NCI-H446 (cell line): ENCODE measurements at places on chromosomes 11 and 22.

DNA sequence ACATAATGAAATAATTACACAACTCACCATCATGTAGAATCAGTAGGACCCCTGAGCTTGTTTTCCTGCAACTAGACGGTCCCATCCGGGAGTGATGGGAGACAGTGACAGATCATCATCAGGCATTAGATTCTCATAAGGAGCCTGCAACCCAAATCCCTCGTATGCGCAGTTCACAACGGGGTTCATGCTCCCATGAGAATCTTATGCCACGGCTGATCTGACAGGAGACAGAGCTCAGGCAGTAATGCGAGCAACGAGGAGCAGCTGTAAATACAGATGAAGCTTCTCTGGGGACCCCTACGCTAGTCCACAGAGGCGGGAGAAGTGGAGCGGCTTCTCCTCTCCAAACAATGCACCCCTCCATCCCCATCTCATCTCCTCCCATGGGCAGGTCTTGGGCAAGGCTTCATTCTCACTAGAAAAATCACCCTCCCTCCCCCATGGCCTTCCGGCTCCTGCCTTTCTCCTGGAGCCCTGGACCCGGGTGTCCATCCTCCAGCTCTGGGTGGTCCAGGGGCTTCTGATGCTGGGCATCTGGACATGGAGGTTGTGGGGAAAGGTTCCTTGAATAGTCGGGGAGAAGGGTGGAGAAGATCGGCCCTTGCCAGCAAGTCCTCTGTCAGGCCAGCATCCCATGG lies 16.2 kb upstream of the RAC2 start:
- DNase-seq = no peak

DNA sequence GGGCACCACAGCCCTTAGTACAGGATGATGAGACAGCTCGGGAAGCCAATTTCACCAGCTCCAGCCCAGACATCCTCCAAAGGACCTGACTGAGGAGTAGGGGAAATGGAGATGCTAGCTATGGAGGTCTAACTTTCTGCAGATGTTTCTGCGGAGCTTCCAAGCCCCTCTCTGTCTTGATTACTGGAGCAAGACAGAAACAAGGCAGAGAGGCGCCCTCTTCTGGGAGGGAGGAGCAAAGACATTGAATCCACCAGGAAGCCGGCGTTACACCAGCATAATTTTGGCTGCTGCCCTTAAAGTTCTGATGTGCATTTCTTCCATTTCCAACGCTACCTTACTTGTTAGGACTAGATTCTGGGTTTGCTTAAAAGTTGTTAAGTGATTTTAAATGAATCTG lies 107.3 kb upstream of the HSD17B12 start:
- DNase-seq = no peak

GRCh38 chr11:40273192-40273732 lies 1186.2 kb downstream of the LRRC4C start:
- no peak for DNase-seq

- DNase-seq = no peak
These were observed 3.2 kb upstream of the PTDSS2 start for GRCh38 chr11:446891-447290.

- DNase-seq = peak; percentile 84
These were observed 324.2 kb downstream of the MIAT start for GRCh38 chr22:26981541-26981940.

DNA sequence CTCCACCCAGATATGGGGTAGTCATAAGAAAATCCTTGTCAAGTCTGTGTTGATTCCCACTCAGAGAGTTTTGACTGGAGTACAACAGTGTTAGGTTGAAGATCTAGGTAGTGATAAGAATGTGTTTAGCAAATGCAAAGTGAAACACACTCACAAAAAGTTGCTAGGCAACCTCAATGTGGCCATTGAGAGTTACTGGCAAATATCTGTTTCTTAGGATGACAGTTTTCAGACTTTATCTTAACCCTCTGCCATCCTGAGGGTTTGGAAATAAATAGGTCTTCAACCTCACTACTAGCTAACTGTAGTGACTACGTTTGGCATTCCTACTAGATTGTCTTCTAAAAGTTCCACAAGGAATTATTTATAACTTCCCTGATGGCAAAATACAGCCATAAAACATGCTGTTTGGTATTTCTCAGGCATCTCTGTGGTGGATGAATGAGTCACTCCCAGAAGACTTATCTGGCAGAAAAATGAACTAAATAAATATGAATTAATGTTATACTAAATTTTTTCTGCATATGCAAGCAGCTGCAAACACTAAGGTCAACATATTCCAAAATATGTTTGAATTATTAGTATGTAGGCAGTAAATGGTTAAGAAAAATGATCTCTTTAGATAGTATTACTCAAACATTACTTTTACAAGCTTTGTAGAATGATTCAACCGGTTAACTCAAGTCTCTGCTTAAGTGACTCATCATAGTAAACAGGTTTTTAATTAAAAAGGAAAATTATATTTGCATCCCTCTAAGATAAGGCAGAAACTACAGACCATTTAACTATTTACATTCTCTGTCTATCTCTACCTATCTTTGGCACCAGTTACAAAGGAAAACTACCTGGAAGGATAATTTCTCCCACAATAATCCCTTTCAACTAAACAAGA lies 17.1 kb upstream of the SYTL2 start:
- DNase-seq = no peak

DNA sequence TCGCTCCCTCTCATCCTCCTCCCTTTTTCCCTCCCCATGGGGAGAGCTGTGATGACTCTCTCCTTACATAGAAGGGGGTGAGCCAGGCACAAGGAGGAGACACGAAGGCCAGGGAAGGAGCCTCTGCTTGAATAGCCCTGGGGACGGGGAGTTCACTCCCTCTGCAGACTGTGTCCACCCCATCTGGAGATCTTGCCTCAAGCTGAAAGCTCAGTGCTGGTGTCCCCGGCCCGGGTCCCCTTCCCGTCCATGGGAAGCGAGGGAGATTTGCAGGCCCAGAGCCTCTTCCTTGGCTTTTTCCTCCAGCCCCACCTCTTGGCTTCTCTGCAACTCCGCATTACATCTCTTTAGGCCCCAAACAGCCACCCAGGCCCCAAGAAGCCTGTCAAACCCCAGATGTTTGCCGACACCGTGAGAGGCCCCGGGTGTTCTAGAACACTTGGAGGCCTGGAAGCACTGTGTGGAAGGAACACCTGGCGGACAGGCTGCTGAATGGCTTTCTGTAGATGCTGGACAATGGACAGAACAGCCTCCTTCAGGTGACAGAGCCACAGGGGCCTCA lies 32.3 kb downstream of the LINC01488 start:
- DNase-seq = no peak

GRCh38 chr11:19995145-19995544 lies 165.1 kb downstream of the DBX1 start:
- no peak for DNase-seq

DNA sequence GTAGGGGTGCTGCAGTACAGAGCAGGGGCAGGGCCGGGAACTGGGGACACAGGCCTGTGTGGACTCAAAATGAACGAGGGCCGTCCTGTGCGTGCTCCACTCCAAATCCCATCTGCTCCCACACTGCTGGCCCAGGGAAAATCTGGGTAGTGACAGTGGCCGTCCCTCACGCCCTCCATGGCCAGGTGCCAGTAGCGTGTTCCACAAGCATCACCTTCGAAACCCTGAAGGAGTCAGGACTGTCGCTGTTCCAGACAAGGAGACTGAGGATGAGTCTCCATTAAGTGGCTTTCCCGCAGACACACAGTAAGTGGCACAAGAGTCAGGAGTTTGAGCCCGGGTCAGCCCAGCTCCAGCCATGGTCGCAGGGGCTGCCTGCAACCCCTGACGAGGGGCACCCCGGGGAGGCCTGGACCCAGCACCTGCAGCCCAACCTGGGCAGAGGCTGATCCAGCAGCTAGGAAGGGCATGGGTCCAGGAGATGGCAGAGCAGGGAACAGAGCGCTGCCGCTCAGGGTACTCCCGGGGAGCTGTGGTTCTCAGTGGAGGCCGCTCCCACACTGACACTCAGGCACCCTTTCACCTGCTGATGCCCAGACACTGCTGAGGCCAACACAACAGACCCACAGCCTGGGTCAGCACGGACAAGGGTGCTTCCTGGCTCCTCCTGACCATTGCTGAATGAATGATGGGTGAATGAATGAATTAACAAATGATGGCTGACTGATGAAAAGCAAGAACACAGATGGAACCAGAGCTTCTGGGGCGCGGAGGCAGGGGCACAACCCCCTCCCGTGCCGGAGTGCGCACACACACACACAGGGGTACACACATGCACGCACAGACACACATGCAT lies 35.3 kb downstream of the IGF2 start:
- DNase-seq = no peak

- no peak for DNase-seq
These were observed 164.4 kb downstream of the BRD1 start for GRCh38 chr22:49663311-49663711.

GRCh38 chr11:59247531-59248227 lies 35.0 kb upstream of the MPEG1 start:
- peak; percentile 27 for DNase-seq

DNA sequence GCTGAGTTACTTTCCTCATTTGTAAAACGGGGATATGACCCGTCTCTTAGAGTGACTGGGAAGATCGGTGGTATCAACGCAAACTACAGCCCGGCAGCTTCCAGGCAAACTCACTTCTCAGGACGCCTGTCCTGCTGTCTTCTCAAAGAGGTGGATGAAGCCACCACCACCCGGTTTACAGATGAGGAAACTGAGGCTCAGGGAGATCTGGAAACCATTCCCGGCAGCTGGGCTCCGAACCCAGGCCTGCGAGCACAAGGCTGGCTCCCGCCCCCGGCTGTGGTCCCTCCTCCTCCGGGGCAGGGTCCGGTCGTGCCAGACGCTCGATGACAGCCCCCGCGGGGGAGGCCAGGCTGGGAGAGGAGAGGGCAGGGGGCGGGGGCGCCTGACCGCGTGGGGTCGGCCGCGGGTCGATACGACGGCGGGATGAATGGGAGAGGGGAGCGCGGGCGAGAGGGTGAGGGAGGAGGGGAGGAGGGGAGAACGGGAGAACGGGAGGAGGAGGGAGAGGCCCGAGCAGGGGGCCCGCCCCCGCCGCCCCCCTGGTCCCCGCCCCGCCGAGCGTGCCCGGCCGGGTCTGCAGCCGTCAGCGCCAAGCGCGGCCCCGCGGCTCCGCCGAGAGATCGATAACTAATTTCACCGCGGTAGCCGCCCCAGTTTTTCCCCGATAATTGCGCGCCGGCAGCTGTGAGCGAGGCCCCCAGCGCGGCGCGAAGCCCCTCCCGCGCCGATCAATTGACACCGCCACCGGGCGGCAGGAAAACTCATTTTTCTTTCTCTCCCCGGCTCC lies 14.0 kb downstream of the IGLL1 start:
- no peak for DNase-seq

DNA sequence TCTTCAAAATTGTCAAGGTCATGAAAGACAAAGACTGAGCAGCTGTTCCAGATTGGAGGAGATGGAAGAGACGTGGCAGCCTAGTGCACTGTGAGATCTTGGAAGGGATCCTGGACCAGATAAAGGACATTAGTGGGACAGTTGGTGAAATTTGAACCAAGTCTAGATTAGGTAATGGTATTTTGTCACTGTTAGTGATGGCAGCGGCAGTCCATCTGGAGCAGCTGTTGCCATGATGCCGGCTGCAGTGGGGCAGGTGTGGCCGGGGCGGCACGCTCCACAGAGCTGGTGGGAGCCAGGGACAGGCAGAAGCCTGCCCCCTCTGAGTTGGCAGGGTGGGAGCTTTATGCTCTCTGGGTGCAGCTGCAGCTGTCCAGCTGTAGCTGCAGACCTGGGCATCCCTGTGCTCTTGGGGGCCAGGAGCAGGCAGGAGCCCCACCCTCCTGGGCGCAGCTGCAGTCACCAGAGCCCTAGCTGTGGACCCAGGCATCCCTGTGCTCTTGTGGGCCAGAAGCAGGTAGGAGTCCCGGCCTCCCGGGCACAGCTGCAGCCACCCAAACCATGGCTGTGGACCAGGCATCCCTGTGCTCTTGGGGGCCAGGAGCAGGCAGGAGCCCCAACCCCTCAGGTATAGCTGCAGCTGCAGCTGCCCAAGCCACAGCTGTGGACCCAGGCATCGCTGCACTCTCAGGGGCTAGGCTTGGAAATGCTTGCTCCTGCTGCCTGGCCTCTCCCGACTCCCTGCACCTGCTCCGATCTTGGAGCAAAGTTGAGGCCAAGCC lies 20.7 kb downstream of the DIXDC1 start:
- DNase-seq = peak; percentile 76

- DNase-seq = no peak
These were observed 5.4 kb downstream of the MCHR1 start for GRCh38 chr22:40684728-40685127.

GRCh38 chr11:94675813-94676212 lies 92.3 kb upstream of the AMOTL1 start:
- DNase-seq = peak; percentile 43

DNA sequence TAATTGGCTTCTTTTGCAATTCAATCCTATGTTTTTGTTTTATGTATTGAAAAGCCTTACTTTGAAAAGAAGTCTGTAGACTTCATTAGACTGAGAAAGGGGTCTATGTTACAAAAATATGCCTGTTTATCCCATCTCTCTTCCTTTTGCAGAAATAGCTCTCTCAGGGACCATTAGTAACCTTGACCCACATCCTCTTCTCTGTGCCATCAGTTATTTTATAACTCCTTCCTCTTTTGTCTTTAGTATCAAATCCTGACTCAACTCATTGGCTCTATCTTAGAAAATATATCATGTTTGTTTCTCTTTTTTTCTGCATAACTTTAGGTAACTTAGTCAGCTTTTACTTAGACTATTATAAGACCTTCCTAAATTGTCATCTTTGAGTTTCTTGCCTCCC lies 20.3 kb downstream of the ZC3H12C start:
- DNase-seq = no peak

DNA sequence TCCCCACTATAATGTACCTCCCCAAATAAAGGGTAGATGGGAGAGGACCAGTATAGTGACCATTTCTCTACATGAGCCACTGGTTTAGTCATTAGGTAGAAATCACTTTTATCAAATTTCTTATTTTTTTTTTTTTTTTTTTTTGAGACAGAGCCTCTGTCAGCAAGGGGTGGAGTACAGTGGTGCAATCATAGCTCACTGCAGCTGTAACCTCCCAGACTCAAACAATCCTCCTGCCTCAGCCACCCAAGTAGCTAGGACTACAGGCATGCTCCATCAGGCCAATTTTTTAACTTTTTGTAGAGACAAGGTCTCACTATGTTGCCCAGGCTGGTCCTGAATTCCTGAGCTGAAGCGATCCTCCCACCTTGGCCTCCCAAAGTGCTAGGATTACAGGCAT lies 322.4 kb downstream of the TTC28 start:
- no peak for DNase-seq

GRCh38 chr11:29231586-29231985 lies 785.2 kb downstream of the KCNA4 start:
- DNase-seq = no peak

GRCh38 chr11:93118276-93118675 lies 79.5 kb downstream of the SLC36A4 start:
- DNase-seq = no peak

DNA sequence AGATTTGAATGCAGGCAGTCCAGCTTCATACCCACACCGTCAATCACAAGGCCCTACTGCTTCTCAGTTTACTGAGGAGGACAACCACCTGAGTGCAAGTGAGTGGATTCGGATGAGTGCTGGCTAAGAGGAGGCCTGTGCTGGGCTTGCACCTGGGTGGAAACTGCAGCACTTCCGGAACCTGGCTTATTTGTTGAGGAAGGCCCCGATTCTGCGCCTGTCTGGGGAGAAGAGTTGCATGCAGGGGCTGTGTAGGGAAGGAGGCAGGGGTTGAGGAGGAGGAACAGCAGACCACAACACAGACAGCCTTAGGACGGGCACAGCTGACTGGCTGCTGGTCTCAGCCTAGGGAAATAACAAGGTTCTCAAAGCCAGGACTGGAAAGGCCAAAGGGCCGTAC lies 20.8 kb downstream of the ABTB2 start:
- no peak for DNase-seq
